ENCODE measurements at places on chromosomes 16 and 17.

- DNase-seq = no peak
Observed at GRCh38 chr16:81700071-81700779, 78.9 kb upstream of the PLCG2 start.

GRCh38 chr17:36941265-36942010 lies 4.2 kb downstream of the LHX1 start:
- DNase-seq = no peak

DNA sequence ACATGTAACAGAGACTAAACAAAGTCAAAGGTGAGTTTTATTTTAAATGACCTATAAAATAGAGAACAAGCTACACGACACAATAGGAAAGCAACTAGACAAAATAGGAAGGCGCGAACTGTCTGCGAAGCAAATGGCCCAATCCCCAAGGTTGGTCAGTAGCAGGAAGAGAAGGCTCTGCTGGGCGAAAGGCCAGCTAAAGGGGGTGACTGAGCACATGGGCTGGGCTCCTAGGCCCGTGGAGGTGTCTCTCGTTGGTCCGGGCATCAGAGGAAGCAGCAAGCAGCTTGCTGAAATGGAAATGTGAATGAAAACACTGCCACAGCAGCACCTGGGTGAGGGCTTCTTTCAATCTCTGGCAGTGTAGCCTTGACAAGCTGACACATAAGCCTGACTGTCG lies 129.4 kb downstream of the ZNF778 start:
- DNase-seq = no peak

DNA sequence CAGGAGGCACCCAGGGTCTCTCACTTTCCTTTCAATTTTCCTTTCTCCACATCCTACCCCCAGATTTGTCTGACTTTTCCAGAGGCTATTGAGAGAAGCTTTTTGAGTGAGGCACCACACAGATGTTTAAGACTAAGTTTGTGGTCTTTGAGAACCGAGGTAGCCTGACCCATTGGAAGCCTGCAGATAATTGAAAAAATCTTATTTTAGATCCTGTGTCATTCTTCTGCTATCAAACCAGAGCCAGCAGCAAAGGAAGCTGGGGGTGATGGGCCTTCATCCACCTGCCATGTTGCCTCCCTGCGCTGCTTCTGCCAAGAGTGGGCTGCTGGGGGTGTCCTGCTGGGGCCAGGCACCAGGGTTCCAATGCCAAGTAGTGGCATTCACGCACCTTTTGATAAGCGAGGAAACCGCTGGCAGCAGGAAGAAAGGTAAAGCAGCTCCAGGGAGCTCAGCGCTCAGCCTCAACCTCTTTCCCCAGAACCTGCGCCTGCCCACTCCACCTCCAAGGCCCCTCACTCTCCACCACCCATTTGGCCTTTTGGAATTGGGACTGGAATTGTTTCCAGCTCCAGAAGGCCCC lies 55.6 kb downstream of the MPRIP start:
- DNase-seq = no peak

DNA sequence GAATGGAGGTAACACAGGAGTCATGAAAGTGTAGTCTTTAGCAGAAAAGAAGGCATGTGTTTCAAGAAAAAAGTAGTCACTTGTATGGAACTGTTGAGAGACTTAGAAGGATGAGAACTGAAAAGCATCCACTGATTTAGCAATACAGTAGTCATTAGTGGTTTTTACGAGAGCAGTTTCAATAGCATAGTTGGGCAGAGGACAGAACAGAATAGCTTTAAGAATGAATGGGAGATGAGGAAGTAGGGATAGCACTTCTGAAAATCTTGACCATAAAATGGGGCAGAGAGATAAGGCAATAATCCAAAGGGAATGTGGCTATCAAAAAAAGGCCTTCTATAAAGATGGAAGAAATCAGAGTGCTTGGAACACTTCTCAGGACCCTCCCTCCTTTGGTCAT lies 64.8 kb upstream of the C17orf78 start:
- DNase-seq = no peak

- DNase-seq = no peak
Observed at GRCh38 chr17:57365420-57365819, 109.1 kb downstream of the MSI2 start.

- DNase-seq = no peak
Observed at GRCh38 chr16:87326151-87326571, 9.0 kb upstream of the C16orf95 start.

DNA sequence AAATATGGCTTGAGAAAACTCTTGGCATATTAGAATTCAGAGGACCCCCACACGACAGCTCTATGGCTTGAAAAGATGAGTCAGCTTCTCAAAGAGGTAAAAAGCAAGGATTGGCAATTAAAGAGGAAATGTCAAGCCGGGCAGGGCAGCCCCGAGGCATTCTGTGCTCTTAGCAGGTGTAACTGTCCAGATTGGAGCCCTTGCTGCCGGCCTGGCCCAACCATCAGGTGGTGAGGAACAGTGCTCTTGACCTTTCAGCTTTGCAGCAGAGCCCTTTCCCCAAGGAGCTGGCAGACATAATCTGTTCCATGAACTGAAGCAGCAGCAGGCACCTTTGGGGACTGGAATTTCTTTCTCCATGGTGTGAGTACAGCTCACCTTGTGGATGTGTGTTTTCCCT lies 287.8 kb downstream of the UTP18 start:
- DNase-seq = no peak

- no peak for DNase-seq
Observed at GRCh38 chr17:43365356-43365755, 33.4 kb upstream of the ARL4D start.

DNA sequence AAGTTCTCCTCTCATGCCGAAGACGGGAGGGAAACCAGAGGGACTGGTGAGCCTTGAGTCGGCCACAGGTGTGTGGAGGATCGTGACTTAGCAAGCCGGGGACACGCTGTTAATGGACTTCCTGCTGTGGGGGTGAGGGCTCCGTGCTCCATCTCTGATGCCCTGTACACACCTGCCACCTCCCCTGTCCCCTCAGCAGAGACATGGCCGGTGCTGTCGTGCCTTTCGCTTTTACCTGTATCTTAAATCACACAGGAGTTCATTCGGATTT lies 75.9 kb upstream of the ZNF750 start:
- DNase-seq = no peak

DNA sequence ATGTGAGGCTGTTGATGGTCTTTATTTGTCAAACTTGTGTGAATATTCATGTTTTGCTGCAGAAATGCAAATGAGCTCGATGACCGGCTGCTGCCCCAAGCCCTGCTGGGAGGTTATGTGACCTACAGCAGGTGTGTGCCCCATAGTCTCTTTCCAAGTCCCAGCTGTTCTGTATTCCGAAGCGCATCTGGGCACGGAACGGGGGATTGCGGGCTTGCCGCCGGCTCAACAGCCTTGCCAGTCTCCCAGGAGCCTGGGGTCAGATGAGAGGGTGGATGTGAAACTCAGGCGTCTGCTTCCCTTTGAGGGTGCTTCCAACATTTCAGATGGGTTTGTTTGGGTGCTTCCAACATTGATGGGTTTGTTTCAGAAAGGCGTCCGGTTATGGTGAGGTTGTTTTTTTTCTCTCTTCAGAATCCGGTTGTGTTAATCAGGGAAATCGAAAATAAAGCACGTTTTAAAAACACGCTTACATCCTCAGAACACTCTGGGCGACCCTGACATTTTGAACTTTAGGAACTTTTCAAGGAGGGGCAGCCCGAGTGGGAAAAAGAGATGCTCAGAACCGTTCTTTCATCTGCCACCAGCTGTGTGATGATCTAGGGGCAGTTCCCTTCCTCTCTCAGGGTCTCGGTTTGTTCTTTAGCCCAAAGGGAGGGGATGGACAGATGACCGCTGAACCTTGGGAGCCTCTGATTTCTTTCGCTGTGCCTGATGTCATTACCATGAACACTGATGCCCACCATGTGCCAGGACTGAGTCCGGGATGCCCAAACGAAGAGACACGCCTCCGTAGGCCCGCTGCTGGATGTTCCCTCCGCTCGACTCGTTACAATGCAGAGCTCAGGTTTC lies 47.8 kb upstream of the AMZ2 start:
- no peak for DNase-seq

DNA sequence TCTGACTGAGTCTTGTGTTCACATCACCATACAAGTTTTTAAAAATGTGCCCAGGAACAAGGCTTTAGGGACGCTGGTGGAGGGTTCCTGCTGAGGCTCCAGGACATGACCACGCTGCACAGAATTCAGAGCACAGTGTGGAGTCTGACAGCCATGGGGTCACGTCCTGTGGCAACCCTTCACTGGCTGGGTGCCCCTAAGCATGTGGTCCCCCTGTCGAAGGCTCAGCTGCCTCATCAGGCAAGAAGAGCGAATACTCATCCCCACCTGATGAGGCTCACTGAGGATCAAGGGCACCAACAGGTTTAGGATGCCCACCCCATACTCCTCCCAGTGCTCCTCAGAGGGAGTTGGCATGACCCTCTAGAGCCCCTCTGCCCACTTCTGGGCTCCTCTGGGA lies 5.9 kb downstream of the PNMT start:
- no peak for DNase-seq

DNA sequence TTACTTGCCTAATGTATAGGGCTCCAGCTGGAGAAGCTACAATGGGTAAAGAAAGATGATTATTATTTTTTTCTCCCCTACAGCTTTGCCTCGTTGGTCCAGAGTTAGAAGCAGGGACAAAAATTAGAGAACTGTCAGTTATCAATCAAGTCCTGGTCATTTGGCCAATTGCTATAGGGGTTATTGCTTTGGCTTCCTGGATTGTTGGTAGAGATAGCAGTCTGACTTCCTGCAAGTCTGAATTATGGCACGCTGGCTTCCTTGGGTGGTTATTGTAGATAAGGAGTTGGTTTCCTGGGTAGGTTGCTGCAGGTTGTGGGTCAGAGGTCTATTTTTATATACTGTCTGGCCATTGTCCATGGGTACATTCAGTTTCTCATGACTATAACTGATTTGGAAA lies 84.7 kb upstream of the ELAC2 start:
- DNase-seq = no peak

GRCh38 chr16:85168732-85169256 lies 56.5 kb upstream of the CIBAR2 start:
- DNase-seq = peak; percentile 31

GRCh38 chr17:57343717-57344116 lies 87.4 kb downstream of the MSI2 start:
- no peak for DNase-seq

DNA sequence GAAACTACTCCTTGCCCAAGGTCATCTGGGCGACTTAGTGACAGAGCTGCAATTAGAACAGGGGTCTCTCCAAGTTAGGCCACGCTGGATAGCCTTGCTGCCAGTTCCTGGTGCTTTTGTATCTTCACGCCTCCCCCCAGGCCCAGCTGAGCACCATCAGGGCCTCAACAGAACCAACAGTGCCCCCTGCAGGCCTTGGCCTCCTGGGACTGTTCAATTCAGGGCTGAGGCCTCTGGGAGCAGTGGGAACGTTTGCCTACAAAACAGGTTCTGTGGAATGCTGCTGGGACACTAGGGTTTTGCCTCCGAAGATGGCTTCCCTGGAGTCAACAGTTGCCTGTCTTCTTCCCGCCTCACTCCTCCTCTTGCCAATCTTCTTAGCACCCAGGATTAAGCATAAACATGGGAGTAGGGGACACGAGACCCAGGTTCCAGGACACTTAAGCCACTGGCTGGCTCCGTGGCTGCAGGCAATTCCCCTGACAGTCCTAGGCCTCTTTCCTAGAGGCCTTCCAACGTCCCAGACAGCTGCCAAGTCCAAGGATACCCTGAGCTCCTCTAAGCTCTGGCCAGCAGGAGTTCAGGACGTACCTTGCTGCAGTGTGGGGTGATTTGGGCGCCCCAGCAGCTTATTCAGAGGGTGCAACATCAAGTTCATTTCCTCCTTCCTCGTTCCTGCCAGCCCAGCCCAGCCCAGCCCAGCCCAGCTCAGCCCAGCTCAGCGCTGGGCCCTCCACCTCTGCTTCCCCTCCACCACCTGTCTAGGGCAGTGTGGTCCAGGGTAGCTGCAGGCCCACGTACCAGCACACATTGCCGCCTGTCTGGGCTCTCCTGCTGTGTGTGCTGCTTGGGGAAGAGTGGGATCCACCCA lies 246.6 kb upstream of the RPL38 start:
- peak; percentile 80 for DNase-seq
